ENCODE measurements at places on chromosomes 5 and 9.

- DNase-seq: peak; percentile 95
Observed at GRCh38 chr5:10352430-10353240, 860 bp upstream of the MARCHF6 start.

DNA sequence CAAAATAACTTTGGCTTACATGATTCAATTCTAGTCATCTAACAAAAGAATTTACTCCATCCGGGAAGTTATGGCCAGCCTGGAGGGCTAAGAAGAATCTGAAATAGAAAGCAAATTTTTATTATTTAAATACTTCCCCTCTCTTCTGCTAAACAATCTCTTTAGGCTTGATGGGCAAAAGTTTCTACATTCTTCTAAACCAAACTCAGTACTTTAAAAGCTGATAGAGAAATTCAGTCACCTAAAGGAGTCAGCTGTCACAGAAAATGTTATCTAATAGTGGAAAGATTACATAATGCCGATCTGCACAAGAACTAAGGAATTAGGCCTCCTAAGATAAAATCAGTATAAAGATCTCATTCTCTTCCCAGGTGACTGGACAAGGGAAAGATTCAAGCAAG is 32.4 kb downstream of the GNAQ start:
- no peak for DNase-seq

DNA sequence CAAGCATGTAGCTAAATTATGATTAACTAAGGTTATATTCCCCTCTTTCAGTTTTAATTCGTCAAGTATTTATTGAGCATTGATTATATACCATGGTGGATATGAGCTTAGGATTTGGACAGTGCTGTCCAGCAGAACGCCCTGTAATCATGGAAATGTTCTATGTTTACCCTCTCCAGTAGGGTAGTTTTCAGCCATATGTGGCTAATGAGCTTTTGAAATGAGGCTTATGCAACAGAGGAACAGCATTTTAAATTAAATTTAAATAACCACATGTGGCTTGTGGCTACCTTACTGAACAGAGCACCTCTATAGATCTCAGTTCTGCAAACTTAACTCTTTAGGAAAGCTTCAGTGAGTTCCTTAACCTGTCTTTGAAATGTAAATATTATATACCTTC is 59.1 kb downstream of the JMY start:
- no peak for DNase-seq

DNA sequence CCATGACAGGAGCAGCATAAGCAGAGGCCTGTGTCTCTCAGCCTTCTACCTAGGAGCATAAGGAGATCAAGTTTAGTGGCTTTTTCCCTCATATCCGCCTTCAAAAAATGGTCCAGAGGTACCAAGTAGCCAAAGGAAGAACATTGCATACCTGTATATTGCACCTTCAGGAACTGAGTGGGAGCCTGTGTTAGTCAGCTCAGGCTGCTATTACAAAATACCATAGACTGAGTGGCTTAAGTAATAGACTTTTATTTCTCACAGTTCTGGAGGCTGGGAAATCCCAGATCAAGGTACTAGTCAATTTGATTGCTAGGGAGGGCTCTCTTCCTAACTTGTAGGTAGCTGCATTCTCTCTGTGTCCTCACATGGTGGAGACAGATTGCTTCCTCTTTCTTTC is 597.4 kb upstream of the PTGER4 start:
- no peak for DNase-seq

DNA sequence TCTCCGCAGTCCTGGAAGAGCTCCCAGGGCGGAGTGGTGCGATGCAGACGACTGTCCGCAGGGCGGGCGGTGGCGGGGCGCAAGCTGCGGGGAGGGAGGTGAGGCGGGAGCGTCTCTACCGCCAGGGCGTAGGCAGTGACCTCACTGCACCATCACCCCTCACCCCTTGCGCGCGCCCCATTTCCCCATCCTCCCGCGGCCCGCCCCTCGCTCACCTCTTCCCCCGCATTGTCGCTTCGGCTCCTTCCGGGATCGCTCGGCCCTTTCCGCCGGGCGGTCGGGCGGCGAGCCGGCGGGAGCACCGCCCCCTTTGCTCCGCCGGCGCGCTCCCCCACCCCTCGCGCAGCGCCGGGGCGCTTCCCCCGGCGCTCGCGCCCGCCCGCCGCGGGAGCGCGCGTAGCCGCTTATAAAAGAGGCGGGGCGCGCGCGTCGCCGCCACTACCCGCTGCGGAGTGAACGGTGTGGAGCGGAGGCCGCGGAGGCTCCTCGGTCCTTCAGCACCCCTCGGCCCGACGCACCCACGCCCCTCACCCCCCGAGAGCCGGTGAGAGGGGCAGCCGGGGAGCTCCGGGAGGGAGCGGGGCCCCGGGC is at the start of gene SPTAN1:
Gene SPTAN1 (plus strand): TSS at position 435 of the 591 bp plus-strand sequence. CDS start 14,154 bp downstream, outside the sequence.
- peak; percentile 95 for DNase-seq

- DNase-seq: peak; percentile 4
Observed at GRCh38 chr5:149583394-149583793, 2.1 kb downstream of the ARHGEF37 start.

DNA sequence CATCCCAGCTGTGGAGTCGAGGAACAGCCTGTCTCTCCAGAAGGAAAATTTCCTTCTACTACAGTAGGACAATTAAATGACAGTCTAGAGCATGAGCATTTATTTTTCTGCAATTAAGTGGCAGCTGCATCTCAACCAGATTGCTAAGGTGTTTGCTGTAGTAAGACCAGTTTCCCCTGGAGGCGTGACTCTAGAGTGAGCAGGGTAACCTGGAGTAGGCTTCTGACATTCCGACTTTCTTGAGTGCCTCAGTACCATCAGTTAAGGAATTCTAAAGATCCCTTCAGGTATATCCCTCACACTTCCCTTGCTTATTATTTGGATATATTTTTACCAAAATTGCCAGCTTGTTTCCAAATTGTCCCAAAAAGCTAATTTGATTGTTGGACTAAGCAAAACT is 59.2 kb upstream of the IRX2 start:
- DNase-seq: no peak

DNA sequence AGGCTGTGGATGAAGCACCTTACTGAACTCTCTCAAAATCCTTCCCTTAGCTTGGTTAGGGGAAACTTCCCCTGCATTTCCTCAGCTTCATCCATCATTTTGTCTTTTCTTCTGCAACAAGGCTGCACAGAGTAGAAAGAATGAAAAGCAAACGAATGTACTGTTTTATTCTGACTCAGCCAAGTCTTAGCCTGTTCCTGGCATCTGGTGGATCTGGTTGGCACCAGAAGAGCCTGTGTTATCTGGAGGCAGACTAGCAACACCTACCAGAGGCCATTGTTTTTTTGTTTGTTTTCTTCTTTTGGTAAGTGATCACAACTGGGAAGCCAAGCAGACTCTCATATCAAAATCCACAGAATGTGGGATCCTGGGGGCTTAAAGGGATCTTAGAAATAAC is 200.7 kb downstream of the FANCC start:
- no peak for DNase-seq

DNA sequence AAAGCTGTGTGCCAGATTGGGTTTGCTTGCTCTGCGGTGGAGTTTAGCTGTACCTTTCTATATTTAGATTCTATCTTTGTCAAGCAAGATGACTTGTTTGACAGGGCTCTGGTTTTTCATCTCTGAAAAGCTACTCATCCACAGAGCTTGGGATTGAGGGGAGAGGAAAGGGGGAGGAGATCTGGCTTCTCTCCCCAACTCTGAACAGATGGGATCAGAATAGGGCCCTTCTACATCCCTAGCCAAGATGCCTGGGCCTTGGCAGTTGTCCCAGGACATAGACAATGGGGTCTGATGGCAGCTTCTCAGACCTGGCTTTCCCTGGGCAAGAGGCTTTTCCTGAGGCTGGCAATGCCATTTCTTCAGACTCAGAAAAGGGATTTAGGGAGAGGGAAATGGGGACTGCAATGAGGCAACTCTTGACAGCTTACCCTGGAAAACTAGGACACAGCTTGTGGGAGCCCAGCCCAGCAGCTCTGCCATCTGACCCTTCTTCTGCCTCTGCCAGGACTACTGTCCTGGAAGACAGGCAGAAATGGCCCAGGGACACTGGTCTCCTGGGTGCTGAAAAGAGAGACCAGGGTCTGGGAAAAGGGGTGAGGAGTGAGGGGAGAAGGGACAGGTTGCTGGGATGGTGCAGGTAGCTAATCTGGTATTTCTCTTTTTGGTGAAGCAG is 50.2 kb upstream of the ASTN2 start:
- DNase-seq: no peak

GRCh38 chr9:129121483-129121882 is 10.3 kb downstream of the PTPA start:
- no peak for DNase-seq

GRCh38 chr5:107090506-107090905 is 580.2 kb downstream of the EFNA5 start:
- DNase-seq: peak; percentile 16

GRCh38 chr5:35856765-35857351 is at the start of gene IL7R:
IL7R (plus strand) TSS chr5:35856891; CDS start chr5:35856978, 87 bp downstream.
- no peak for DNase-seq

GRCh38 chr9:134877541-134877940 is 3.1 kb upstream of the FCN2 start:
- no peak for DNase-seq

- DNase-seq: peak; percentile 72
Observed at GRCh38 chr9:107639426-107639825, 149.9 kb upstream of the KLF4 start.

- DNase-seq: no peak
Observed at GRCh38 chr9:95971815-95972214, 96.3 kb downstream of the ERCC6L2 start.

GRCh38 chr9:38689678-38690077 is 30.3 kb downstream of the FAM240B start:
- DNase-seq: peak; percentile 65

- DNase-seq: peak; percentile 49
Observed at GRCh38 chr9:129624168-129624759, 1.7 kb upstream of the NTMT1 start.

DNA sequence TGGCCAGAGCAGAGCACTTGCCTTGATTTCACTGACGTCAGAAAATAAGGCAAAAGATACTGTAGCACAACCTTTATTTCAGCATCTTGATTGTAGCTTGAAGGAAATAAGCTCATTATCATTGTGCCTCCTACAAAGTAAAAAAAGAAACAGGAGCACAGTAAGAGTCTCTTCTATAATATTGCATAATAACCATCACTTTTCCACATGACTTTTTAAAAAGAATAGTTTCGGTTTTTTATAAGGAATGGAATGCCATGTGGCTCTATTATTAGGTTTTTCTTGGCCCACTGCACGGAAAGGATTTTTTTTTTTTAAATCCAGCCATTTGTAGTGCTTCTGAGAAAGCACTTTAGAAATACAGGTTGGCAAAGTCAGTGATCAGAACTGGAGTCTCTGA is 655.3 kb downstream of the LRRC70 start:
- no peak for DNase-seq

DNA sequence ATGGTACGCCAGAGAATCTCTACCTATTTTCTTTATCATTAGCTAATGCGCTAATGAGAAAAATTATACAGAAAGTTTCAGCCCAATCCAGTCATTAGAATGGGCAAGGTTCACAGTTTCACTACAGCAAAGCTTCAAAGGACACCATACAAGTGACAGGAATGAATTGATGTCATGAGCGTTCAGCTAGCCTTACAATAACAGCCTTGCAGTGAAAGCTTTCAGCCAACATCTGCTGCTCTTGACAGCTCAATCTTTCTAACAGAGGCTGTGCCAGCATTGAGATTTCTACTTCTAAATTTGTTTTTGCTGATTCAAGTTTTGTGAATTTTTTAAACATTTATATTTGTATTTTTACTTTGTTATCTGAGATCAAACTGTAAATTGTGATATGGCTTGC is 302.4 kb upstream of the FAM174A start:
- no peak for DNase-seq

GRCh38 chr5:124630767-124631704 is 115.4 kb downstream of the ZNF608 start:
- DNase-seq: no peak

- DNase-seq: no peak
Observed at GRCh38 chr5:72233835-72234234, 86.2 kb downstream of the MRPS27 start.

- no peak for DNase-seq
Observed at GRCh38 chr5:151420127-151420526, 27.3 kb upstream of the SLC36A1 start.

GRCh38 chr9:4020755-4021296 is 279.0 kb downstream of the GLIS3 start:
- DNase-seq: no peak

GRCh38 chr5:3590967-3591900 is 4.4 kb upstream of the IRX1 start:
- DNase-seq: no peak

DNA sequence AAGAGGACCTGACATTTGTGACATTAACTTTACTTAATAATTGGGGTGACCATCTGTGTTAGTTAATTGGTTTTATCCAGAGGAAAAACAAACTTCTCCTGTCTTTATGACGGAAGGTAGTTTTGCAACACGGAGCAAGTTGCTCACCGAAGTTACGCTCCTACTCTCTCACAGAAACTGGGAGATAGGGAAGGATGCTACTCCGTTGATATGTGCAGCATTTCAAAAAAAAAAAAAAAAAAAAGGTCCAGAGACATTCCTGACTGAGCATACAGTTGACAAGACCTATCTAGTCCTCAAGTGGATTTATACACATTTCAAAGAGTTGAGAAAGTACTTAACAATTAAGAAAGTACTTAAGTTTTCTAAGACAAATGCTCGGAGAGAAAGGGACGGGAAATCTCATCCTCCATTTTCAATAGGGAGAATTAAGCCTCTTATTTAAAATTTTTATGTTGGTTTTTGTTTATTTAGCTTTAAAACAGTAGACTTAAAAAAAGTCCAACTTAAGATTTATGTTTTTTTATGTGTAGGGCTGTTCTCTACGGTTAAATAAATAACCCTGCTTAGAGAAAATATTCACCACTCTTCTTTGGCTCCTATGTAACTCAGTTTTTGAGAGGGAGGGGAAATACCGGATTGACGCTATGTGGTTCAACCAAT is 455 bp upstream of the FER start:
- DNase-seq: no peak

- DNase-seq: no peak
Observed at GRCh38 chr5:89313804-89314588, 431.0 kb upstream of the MEF2C start.

DNA sequence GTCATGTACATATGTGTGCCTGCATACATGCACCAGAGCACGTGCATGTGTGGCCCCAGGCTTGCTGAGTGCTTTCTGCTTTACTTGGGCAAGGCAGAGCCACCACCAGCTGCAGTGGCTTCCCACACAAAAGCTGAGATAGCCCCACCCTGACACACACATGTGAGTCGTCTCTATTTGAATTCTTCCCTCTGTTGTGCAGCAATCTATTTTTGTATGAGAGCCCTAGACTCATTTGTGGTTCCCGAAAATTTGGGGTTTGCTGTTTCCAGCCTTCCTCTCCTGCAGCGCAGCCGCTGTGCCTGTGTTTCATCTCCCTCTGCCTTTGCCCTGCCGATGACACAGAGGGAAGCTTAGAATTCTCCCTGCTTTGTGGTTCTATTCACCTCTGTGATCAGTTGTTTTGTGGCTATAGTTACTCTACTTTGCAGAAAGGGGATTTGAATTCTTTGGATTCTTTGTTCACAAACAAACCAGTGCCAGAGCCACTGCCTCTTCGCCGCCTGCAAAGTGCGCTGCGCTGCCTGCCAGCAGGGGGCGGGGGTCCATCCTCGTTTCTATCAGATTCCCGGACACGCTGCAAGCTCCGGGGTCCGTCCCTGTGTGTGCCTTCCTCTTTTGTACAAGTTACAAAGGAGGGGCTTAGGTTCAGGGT is 95.8 kb upstream of the DAP start:
- DNase-seq: no peak
